ENCODE measurements at places on chromosomes 3 and 15.

DNA sequence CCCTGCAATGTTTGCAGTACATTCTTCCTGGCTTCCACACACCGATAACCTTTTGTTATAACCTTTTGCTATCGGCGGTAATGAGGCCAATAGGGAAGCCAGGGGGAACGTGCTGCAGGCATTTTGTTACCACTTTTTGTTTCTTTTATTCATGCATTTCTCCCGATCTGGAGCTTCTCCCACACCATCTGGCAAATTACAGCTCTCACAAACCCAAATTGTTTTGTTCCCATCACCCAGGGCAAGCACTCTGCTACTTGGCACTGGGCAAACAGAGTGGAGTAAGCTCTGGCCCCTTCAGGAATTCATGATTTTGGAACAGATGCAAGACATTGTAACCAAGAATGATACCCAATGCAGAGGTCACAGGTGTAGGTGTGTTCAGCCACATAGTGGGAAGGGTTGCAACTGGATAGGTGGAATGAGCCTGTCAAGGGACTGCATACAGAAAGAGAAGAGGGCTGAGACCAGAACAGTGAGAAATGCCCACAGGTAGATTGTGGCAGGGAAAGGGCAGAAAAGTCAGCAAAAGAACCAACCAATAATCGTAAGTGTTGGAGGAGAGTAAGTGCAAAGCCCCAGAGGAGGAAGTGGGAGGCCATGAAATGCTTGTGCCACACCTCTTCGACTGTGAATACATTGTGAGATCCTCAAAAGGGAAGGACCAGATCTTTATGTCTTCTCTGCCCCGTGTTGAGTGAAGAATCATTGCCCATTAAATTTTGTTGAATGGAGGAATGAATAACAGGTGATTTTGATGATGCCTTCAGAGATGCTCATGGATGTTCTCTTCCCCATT is 45.8 kb downstream of the PARP15 start:
- no peak for DNase-seq

DNA sequence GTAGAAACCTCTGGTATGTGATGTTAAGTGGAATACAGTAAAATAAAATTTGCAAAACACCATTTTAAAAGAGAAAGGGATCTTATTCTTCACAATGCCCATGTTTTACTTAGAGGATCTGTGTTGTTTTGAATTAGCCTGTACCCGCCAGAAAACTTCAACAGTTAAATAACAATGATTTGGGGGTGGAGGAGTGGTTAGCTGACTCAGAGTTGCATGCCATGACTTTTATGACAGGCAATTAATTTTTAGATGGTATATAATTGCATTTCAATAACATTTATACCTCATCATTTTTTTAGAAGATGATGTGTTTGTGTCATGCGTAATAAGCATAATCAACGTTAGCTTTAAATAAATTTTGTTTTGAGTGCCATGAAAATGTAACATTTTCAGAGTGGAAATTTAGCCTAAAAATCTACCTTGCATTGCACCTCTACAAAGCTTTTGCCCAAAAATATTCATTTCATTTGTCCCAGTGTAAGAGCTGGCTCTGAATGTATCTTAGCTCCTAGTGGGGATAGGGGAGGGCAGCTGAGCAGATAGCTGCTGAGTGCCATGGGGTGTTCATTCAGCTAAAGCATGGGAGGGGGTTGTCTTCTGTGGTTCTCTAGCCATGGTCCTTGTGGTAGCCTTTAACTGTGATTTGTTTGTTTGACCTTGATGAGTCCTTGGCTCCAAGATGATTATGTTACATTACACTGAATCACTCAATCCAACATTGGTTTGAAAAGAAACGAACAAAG is 379.8 kb downstream of the LPP start:
- peak; percentile 28 for DNase-seq

- no peak for DNase-seq
Observed at GRCh38 chr15:86157606-86158293, 78.1 kb downstream of the AGBL1 start.

GRCh38 chr3:151837057-151837456 is 23.1 kb downstream of the AADAC start:
- peak; percentile 82 for DNase-seq
